Amniotic stem cell (primary cell): ENCODE measurements at places on chromosomes 12 and 14.

GRCh38 chr12:66852765-66853164 is 173.9 kb upstream of the GRIP1 start:
- no peak for DNase-seq

DNA sequence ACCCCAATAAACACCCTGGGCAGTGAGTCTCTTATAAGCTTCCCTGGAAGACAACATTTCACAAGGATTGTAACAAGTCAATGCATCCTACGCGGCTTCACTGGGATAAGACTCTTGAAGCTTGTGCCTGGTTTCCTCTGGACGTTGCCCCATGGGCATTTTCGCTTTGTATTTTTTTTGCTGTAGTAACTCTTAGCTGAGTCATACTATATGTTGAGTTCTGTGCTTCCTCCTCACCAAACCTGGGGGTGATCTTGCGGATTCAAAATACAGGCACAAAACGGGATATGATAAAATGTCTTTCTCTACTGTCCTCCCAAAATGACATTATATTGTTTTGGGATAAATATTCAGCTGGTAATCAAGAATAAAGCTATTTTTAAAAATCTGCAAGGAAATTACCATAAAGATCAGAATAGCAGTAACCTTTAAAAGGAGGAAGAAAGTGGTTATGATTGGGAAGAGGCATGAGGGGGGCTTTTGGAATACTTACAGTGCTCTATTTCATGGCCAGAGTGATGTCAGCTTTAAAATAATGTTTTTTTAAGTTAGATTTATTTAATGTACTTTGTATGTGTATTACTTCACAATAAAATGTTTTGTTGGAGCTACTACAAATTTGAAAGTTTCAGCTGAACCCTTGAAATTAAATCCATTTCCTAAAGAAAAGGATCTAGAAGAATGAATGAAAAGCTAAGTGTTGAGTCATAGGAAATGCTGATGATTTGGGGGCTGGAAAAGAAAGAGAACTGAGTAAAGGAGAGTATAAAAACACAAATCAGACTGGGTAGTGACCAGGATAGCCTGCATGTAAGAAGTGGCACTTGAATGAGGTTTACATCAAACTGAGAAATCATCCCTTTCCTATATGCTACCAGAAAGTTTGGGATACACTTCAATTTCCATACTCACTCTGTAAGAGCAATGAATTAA is 14.7 kb downstream of the BTBD7 start:
- DNase-seq, result no peak

- peak; percentile 44 for DNase-seq
Measured at GRCh38 chr14:75088566-75089373, 19.3 kb downstream of the ZC2HC1C start.

DNA sequence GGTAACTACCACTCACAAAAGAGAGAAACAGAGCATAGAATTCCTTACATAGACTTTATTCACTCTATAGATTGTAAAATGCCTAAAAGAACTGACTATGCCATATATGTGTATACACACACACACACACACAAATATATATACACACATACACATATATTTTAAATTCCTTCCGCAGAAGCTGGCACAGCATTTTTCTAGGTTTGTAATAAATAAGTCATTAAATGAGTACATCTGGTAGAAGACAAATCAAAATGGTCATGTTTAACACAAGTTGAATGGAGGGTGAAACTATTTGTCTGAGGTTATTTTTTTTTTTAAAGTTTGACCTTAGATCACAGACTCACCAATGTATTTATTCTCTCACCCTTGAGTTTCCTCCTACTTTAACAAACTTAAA is 58.2 kb downstream of the CCER1 start:
- DNase-seq, result no peak

DNA sequence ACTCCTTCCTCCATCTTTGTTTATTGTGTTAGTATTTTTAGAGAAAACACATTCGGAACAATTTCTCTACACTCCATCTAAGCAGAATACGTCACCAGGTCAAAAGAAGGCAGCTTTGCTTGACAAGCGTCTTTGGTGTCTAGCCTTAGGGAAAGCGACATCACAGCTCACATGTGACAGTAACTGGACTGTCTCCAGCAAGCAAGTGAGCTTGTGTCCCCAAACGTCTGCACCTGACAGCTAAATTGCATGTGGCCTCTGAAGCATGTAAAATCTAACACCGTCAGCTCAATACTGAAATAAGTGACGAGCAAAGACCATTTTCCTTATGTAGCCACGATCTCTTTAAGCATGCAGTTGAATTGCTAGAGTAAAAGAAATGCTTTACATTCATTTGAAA is 509.8 kb downstream of the GLT1D1 start:
- no peak for DNase-seq

- peak; percentile 46 for DNase-seq
Measured at GRCh38 chr14:61653507-61653906, 41.8 kb upstream of the HIF1A start.

GRCh38 chr12:64682572-64683277 is 72.4 kb downstream of the RASSF3 start:
- no peak for DNase-seq

DNA sequence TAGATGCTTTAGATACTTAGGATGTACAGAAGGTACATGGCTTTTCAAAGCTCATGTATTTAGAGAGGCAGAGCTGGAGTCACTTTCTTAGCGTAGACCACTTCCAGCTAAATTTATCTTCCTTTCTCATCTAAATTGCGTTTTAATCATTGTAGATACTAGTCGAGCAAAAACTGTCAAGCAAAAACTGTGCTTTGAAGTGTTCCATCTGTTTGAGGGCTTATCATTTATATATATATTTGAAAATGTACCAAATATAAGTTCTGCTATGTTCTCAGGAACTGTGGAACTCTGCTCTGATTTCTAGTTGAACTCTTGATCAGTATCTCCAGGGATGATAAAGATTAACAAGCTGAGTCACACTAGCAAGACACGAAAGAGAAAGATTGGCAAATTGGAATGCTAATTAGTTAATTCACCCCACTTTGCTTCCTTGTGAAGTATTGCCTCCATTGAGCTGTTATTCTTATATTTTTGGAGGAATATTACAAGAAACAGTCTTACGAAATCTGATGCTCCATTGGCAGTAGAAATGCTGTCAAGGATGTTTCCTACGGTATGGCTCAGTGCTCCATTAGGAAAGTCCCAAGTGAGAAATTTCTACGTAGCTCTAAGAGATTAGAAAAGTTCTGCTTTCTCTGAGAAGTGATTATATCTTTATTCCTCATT is 310.7 kb downstream of the AEBP2 start:
- DNase-seq, result no peak

GRCh38 chr12:53071591-53072551 is 7.3 kb downstream of the SPRYD3 start:
- no peak for DNase-seq

DNA sequence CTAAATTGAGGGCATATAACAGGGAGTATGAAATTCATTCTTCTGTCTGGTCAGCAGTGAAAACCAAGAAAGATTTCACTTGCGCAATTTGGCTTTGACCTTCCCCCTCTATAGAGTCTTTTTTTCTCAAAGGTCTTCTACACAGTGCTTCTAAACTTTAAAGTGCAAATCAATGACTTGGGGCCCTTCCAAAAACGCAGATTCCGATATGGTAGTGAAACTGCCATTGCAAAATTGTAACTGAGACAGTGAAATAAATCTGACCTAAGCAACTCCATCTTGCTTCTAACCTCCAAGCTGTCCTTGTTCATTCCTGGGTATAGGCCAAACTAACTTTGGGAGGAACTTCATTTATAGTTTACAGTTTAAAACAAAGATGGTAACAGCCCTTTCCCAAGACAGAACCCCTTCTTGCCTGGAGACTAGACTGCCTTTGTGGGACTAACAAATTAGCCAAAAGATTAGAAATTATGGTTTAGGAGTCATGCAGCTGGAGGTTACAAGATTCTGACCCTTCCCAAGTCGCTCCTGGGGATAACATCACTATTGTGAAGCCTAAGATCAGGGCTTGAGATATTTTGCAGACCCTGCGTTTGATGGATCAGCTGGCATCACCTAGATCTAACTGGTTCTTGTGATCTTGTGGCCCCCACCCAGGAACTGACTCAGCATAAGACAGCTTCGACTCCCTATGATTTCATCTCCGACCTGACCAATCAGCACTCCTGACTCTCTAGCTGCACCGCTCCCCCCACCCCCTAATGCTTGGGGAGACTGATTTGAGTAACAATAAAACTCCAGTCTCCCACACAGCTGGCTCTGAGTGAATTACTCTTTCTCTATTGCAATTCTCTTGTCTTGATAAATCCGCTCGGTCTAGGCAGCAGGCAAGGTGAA is 5.0 kb downstream of the SLC25A21 start:
- no peak for DNase-seq

- DNase-seq, result no peak
Measured at GRCh38 chr14:81970307-81970706, 436.7 kb upstream of the SEL1L start.

DNA sequence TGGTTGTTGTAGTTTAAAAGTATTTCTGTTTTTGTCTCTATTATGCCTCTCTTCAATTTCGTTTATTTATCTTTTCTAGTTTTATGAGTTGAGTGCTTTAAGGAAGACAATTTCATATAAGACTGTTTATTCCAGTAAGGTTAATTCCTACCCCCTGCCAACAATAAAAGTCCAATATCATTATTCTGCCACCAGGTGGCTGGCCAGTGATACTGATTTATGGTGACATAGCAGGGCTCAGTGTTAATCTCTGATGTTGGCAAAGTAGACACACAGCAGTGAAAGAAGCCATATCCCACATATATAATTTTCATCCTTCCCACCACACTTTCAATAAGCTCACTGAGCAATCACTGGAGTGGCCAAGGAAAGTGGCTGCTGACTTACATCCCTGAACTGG is 69.0 kb upstream of the BMP4 start:
- no peak for DNase-seq

DNA sequence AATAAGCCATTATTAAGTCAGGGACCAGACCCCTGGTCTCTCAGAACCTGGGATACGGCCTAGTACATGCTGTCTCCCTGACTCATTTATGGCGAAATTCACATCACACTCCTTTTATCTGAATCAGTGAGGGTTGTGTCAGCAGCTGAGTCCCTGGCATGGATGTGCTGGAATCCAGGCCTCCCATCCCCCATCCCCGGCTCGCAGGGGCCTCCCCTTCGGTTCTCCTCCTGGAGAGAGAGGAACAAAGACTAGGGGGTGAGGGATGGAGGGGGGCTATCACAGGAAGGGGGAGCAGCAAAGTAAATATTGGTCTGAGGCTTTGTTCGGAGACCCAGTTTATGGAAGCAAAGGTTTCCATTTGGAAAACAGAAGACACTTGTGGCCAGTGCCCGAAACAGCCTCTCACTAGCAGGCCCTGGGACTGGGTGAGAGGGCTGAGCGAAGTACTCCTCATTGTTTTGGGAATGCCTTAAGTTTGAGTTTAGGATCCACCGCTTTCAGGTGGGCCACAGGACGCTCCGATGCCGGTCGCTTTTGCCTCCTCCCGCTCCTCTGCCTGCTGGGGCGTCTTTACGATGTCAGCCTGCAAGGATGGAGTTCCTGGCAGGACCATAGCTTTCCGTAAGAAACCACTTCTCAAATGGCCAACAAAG is 145.0 kb downstream of the PRKCH start:
- peak; percentile 77 for DNase-seq

DNA sequence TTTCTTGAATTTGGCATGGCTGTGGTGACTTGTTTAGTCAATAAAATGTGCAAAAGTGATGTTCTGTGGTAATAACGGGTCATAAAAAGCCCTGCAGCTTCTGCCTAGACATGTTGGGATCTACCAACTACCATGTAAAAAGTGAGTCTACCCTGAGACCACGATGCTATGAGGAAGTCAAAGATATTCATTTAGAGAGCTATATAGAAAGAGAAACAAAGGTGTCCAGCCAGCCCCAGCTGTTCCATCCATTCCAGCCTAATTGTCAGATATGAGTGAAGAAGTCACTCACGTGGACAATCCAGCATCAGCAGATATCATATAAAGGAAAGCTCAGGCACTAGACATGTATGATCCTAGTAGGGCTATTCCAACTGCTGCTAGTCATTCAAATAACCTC is 117.2 kb upstream of the SSTR1 start:
- no peak for DNase-seq

DNA sequence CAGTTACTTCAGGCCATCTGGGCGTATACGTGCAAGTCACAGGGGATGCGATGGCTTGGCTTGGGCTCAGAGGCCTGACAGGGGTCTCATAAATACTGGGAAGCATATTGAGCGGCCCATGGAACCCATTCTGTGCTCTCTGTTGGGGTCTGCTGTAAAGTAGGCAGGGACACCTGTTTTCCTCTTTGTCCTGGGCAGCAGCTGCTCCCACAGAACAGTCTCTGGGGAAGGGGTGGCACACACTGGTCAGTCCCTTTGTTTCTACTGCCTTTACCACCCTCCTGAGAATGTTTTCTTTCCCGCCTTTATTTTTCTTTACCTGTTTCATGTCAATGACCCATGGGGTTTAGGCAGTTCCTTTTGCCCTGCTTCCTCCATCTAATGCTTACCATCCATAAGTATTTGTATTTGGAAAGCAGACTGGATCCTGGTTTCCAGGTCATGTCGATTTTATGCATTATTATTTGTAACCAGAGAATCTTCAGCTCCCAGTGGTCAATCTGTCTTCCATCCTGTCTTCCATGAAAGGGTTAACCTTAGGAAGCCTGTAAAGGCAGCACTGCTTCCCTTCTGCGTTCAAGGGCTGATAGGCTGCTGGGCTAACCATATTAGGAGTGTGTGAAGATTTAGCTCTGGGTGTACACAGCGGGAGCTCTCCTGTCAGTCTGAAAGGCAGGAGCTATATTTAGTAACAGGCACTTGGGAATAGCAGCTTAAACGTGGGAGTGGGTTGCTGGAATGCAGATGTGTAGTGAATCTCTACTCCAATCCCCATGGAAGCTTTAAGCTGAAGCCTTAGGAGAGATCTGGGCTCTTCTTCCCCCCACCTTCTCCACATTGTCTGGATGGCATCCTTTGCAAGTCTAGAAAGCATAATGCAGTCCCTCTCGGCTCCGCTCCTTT is 124.0 kb downstream of the DYRK2 start:
- DNase-seq, result no peak

GRCh38 chr12:5941907-5942306 is 3.2 kb downstream of the ANO2 start:
- no peak for DNase-seq

GRCh38 chr14:92565040-92565717 is 51.6 kb downstream of the RIN3 start:
- DNase-seq, result no peak

- DNase-seq, result peak; percentile 48
Measured at GRCh38 chr12:10618338-10618987, 5.1 kb upstream of the MAGOHB start.

DNA sequence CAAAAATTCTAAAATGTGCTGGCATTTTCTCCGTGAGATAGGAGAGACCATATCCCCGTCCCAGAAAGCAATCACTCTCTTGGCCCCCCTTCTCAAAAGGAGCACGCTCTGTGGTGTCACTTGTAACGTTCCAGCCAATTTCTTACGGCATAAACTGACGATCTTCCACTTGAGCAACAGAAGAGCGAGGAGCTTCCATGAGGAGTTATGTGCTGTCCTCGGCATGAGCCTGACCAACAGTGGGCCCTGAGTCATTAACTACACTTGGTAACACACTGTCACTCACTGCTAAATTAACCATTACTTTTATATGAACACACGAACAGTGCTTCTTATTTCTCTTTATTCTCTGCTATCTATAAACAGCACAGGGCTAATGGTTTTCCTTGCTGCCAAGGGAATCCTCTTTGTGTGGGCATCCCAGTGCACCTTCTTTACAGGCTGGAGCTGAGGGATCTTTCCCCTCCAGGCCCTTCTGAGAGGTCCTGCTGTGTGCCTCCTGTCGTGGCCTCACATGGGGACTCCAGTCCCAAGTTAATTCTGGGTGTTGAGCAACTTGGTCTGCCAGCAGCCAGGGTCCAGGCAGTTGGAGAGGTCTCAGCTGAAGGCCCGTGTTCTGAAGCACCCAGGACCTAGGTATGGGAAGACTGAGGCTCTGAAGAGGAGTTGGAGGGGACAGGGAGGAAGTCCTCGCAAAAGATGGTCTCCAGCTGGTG is 9.4 kb downstream of the SLC6A13 start:
- DNase-seq, result no peak
